Left colon (tissue), 2 donors: ENCODE measurements at places on chromosomes 1 and 21. TPM values are rescaled to one million over a fixed set of nuclear protein-coding genes. Genes with fewer than 3 reads are reported as not detected.

GRCh38 chr1:152013664-152014237 is 20.1 kb upstream of the S100A10 start:
- DNase-seq: peak; percentile 59

The LCE3D gene
- total RNA-seq: not detected

The OR2L5 gene
- not detected for total RNA-seq

The NOC2L gene
- 48.5 TPM for total RNA-seq

DNA sequence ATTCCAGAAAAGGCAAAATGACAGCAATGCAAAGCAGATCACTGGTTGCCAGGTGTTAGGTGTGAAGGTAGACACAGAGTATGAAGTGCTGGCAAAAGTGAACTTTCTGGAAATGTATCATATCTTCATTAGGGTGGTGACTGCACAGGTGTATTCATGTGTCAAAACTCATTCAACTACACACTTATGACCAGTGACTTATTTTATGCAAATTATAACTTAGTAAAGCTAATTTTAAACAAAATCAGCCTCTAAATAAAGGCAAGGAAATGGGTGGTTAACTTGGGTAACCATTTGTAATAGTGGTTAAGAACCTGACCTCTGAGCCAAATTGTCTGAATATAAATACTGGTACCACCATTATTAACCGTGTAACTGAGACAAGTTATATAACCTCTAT is 7.4 kb downstream of the COP1 start:
- DNase-seq: no peak
